ENCODE measurements at places on chromosomes 5 and 9.

- no peak for DNase-seq
These were observed 1.6 kb downstream of the MED27 start for GRCh38 chr9:132077881-132078698.

DNA sequence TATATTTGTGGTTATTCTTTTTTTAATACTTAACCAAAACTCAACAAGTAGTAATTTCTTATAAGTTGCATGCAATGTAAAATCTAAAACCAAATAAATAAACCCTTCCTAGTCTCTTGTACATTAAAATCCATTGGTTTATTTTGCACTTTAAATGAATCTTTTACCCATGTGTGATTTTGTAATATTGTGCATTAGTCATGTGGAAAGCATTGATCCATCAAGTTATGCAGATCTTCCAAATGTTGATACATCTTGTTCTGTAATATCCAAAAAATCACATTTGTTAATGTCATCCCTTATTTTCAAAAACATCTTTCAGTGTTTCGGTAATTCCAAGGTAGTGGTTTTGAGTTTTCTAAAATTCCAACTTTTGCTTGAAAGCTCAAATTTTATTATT lies 63.3 kb downstream of the CWC27 start:
- no peak for DNase-seq

DNA sequence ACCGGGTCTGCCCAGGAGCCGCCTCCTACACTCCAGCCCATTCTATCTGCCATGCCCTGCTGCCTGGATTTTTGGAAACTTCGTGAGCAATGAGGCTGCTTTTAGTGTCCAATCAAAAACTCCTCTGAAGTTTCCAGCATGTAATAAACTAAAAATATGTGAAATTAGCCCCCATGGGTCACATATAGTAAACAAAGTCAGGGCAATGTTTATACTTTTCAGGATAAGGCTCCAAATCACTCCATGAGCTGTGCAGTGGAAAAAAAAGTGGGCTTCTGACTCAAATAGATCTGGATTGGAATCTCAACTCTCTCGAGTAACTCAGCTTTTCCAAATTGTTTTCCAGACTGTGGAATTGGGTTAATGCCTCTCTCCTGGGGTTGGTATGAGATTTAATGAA lies 68.2 kb downstream of the PIK3R1 start:
- no peak for DNase-seq

GRCh38 chr5:181105391-181106025 lies 25.5 kb downstream of the OR2V1 start:
- no peak for DNase-seq

- no peak for DNase-seq
These were observed 98.9 kb downstream of the CSNK1G3 start for GRCh38 chr5:123610665-123611405.

GRCh38 chr5:92548346-92548745 lies 1032.7 kb downstream of the NR2F1-AS1 start:
- DNase-seq: no peak

DNA sequence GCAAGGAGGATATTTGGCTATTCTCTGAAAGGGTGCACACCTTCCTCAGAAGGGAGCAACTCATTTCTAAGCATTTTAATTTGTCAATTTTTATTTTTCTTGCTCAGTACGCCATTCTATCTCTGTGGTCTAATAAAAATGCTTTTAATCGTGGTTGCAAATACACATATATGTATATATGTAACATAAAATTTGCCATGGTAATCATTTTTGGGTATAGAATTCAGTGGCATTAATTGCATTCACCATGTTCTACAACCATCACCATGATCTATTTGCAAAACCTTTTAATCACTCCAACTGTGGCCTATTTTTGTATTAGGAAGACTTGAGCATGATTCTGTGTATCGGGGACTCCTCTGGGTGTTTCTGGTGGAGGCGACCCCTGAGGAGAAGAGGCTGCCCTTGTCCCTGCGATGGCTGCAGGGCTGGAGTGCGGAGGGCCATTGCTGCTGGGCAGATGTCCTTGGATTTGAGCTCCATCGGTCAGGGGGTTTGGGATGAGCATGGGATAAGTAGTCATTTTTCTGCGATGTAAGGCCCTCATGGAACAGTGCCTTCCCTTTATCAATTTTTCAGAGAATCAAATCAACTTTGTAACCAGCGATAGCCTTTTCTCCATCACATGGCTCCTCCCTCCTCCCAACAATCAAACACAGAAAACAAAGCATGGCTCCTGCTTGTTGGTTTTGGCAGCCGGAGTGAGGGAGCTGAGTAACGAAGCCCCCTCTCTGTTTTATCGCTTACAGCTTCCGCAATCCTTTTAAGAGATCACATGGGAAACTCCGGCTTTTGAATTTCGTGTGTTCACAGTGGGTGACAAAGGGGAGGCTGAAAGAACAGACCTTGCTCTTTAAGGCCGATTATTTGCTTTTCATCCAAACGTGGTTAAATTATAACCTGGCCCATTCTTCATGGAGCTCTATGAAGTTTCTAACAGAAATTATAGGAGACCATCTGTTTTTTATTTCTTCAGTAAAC lies 187.3 kb downstream of the TENT4A start:
- no peak for DNase-seq

GRCh38 chr9:83976372-83976771 lies 3.6 kb downstream of the HNRNPK start:
- DNase-seq: no peak

GRCh38 chr5:124034963-124035362 lies 523.0 kb downstream of the CSNK1G3 start:
- DNase-seq: no peak

GRCh38 chr5:7917130-7918123 lies 48.5 kb downstream of the MTRR start:
- no peak for DNase-seq

DNA sequence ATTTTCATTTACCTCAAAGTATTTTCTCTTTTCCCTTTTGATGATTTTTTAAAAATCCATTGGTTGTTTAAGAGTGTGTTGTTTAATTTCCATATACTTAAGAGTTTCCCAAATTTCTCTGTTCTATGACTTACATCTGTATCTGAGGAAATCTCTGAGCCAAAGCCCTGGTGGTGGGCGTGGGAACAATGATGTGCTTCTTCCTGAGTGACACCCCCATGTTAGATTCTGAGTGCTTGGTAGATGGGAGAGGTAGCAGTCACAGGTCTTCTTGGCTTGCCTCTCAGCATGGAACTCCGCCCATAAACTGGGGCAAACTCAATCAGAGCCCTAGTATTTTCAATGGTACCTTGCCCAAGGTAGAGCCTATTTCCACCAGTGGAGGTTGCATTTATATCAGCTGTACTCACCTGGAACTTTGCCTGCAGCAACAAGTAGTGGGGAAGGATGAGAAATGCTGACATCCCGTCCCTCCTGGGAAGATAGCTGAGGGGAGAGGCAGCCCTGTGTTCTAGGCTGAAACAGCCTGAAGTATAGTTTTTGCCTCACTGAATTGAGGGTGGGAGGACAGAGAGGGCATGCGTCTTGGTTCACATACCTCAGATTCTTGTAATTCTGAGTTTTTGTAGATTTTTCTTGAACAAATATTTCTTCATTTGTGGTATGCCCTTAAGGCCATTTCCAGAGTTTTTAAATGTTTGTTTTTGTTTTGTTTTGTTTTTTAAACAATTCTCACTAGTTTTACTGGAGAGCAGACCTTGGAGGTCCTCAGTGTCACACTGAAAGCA lies 26.4 kb downstream of the C9orf43 start:
- no peak for DNase-seq

DNA sequence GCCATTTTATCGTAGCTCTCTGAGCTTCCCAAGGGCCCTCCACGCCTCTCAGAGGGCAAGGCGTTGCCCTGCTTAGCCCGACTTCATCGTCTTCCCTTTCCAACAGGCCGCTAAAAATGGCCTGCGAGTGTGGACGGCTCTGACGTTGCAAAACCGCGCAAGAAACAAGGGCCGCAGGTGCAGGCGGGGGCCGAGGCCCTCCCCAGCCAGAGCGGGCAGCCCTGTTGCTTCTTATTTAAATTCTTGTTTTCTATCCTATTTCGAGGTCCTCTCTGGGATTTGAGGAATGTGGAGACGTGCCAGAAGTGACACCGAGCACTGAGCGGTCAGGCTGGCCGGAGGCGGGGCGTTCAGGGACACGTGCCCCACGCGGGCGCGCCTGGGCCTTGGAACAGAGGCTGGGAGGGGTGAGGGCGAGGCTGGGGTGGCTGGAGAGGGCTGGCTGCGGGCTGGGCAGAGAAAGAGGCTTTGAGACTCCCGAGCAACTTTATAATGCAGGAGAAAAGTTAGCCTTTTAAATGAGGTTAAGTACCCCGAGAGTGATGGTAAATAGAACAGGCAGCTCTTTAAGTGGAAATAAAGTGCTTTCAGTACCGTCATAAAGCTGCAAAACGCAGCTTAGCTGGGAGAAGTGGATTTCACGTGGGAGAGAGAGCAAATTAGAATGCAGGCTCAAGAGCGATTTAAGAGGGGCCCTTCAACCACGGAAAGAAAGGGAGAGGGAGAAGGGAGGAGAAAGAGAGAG lies 243.6 kb downstream of the AUH start:
- no peak for DNase-seq

- DNase-seq: no peak
These were observed 237.6 kb downstream of the TLE4 start for GRCh38 chr9:79809316-79809876.

- no peak for DNase-seq
These were observed 24.5 kb upstream of the SEMA4D start for GRCh38 chr9:89522261-89522958.

Data from cortex of kidney (tissue), 1 donor.